T follicular helper cell (primary cell): ENCODE measurements at places on chromosomes 1 and 21.

DNA sequence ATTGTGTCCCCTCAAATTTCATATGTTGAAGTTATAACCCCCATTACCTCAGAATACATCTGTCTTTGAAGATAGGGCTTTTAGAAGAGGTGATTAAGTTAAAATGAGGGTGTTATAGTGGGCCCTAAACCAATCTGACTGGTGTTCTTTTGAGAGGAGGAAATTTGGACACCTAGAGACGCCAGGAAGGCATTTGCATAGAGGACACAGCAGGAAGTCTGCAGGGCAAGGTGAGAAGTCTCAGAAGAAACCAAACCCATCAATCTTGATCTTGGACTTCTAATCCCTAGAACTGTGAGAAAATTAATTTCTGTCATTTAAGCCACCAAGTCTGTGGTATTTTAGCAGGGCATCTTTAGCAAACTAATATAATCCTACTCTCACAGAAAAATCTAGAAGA is 13.0 kb downstream of the GOLPH3L start:
- DNase-seq: no peak

GRCh38 chr1:13699510-13699909 is 478 bp upstream of the PRDM2 start:
- no peak for DNase-seq

GRCh38 chr1:186865857-186866256 is 37.1 kb downstream of the PLA2G4A start:
- no peak for DNase-seq

- DNase-seq: no peak
Measured at GRCh38 chr1:182170891-182171461, 109.5 kb upstream of the ZNF648 start.

GRCh38 chr1:221174330-221174993 is 295.2 kb downstream of the HLX start:
- DNase-seq: no peak

GRCh38 chr1:86067626-86068025 is 88.9 kb downstream of the COL24A1 start:
- no peak for DNase-seq

- no peak for DNase-seq
Measured at GRCh38 chr1:51306950-51307349, 23.4 kb downstream of the TTC39A start.

GRCh38 chr21:21188513-21189195 is 190.4 kb downstream of the NCAM2 start:
- no peak for DNase-seq

GRCh38 chr1:99786751-99787501 is 20.5 kb upstream of the FRRS1 start:
- DNase-seq: no peak

DNA sequence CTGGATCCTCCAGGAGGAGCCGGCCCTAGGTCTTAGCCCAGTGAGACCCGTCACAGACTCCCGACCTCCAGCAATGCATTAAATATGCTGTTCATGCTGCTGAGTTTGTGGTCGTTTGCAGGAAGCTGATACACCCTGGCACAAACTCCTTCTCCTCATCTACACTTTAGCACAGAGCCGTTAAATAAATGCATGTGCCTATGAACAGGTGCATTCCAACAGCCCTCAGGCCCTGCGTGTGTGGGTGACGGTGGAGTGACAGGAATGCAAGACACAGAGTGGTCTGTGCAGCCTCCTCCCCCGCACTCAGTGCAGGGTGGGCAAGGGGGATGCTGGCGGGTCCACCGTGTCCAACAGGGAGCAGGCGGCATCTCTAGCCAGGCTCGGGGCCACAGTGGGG is 106.6 kb upstream of the TMPRSS2 start:
- DNase-seq: no peak

DNA sequence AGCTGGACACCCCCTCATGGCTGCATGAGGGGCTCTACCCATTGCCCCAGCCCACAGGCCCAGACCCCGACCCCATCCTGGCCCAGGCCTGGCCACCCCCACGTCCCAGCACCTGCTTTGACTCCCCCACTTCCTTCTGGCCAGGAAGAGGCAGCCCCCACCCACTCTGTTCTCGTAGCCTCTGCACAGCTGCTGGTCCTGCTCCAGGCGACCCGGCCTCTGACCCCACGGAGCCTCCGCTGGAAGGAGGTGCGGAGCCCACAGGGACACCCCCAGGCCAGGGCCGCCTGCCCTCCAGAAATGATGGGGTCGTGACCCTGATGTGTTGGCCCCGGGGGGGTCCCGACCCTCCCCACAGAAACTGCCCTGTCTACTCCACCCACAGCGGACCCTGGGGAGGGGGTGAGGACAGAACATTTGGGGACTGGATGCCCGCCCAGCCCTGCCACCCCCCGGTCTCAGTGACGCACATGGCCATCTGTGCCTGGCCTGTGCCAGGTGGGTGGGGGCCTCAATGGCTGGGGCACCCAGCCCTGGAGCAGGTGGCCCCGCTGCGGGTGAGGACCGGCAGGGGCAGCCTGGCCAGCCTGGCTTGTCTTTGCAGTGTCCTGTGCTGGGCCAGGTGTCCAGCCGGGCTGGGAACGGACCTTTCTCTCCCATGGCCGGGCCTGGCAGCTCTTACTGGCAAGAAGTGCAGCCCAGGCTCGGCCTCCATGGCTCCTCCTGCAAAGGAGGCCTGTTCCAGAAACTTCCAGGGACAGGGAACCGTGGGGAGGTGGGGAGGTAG is 78.6 kb downstream of the MORN1 start:
- DNase-seq: no peak

- no peak for DNase-seq
Measured at GRCh38 chr1:37477946-37478345, 3.6 kb downstream of the ZC3H12A start.

DNA sequence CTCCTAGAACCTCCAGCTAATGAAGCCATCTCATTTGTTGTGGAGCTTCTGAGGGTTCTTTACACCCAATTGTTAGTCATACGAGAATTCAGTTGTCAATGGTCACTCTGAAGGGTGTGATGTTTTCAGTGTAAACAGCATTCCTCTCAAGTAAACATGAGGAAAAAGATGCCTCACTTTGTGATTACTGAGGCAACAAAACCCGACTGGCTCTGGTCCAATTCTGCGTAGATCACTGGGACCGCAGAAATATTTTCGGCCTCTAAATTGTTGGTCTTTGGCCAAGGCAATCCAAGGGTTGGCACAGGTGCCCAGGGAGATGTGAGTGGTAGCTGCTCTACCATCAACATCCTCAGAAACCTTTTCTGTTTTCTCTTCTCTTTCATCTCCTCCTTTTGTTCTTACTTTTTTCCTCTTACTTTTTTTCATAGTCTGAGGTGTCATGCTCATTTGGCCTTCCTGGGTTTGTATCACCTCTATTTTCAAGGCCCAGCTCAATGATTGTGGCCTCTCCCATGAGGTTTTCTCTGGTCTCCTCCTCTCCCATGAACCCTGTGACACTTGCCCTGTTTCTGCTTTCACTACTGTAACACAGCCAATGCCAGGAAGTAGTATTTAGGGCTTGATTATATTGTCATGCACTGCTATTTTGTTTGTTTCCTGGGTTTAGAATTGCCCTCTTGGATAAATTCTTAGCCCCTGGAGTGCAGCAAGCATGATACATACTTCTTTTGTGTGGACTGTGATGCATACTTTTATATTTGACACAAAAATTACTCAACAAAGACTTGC is 221.9 kb downstream of the TNR start:
- DNase-seq: no peak

DNA sequence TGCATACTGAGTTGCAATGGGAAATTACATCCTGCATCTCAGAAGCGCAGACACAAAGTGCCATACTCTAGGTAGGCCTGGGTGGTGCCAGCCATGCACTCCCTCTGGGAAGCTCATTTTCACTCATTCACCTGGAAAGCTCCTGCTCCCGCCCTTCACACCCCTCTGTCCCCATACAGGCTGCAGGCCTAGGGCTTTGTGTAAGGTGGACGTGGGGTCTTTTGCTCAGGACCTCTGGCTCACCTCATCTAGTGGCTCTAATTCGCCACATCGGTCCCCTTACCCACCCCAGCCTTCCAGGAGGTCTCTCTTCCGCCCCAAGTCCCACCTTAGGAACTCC is 751 bp downstream of the MRPS15 start:
- DNase-seq: no peak

DNA sequence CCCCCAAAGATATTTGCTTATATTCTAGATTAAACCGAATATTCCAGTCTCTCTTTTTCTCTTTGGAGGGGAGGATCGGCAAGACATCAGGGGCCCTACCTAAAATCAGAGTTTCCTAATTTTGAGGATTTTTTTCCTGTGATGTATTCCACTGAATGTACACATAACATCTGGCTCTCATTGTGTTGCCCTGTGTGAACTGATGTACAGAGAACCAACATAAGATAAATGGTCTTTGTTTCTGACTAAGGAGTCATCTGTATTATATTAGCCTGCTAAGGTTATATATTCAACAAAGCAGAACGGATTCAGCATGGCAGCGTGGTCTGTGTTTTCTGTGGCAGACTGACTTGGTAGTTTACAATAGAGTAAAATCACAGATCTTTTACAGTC is 114.8 kb upstream of the NCAM2 start:
- DNase-seq: no peak

- no peak for DNase-seq
Measured at GRCh38 chr1:91846007-91846638, 39.8 kb downstream of the TGFBR3 start.

GRCh38 chr1:200558866-200559459 is 61.6 kb downstream of the KIF14 start:
- DNase-seq: no peak

- no peak for DNase-seq
Measured at GRCh38 chr21:37130971-37131370, 57.9 kb downstream of the TTC3 start.
